ENCODE measurements at places on chromosomes 4 and X.

DNA sequence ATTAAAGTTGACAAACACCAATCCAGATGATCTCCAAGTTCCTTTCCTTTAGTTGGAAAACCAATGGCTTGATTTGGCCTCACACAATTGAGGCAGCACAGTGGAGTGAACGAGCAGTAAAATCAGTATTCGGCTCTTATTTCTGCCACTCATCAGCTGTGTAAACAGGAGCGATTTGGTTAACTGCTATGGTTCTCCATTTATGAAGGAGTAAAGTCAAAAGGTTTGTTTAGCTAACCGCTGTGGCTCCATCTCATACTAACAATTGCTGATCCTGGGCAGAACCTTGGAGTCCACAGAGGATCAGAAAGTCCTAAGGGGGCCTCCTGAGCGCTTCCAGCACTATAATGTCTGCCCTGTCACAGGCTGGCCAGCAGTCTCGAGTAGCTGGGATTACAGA is 54.5 kb upstream of the EXOC1L start:
- DNase-seq: peak; percentile 51

DNA sequence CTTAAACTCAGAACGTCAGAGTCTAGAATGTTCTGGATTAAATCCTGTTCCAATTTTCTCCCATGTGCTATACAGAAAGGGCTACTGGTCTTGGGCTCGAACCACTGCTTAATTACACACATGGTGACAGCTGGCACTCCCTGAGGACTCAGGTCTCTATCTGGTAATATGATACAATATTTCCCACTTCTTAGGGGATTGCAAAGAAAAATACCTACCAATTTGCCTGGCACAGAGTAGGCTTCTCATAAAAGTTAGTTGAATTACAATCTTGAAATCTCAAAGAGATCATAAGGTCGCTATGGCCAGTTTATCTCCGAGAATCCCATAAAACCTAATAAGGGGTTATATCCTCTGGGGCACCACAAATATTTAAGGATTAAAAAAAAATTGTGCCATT is 8.6 kb downstream of the GPM6B start:
- no peak for DNase-seq

- no peak for DNase-seq
These were observed 7.9 kb downstream of the GTPBP6 start for GRCh38 chrX:310621-311155.

DNA sequence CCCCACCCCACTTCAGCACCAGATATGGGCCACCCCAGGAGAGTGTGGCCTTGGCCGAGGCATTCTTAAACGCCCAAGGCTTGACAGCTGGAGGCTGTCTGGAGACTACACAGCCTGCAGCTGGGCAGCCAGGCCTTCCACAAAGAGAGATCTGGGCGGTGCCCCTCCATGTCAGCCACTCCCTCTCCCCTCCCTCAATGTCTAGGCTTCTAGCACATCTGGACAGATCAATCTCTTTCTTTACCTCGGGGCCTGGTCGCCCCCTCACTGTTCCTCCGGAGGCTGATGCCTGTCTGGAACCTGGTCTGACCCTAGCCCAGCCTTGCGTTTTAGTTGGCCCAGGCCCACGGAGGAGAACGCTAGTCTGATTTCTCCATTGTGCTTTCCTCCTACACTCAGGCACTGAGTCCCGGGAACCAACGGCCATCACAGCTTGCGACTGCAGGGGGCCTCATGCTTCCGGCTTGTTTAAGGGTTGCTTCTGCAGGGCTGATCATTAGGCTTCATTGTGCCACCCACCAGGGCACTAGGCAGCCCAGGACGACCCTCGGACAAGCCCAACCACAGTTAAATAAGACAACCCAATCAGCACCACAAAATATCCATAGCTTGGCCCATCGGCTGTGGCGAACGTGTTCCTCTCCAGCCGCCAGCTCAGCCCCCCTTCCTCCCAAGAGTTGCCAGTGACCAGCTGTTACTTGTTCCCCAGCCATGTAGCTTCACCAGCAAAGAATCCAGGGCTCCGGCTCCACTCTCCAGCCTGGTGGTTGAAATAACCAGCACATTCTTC is 200.6 kb downstream of the BCOR start:
- DNase-seq: no peak

DNA sequence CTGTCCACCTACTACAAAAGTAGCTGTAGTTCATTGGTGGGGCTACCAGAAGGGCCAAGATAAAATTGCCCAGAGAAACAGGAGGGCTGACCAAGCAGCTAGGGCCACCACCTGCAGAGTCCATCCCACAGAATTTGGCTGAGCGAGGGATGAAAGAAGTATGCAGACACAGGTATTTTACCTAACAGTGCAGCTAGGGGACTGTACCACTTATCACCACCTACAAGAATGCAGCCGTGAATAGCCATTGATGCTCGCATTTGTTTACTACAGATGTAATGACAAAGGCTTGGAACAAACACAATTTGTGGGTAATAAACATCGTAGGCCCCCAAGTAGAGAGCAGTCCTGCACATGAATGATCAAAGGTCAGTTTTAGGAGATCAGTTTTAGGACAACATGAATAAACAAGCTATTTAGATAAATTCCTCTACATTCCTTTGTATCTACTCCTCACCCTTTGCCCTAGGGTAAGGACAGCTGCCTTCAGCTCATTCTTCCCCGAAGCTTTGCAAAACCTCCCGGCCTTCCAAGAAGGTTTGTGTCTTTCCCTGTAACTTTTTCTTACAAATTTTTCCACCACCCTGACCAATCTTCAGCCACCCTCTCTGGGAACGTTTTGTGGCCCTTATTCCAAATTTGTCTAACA is 49.5 kb downstream of the ZNF718 start:
- no peak for DNase-seq

DNA sequence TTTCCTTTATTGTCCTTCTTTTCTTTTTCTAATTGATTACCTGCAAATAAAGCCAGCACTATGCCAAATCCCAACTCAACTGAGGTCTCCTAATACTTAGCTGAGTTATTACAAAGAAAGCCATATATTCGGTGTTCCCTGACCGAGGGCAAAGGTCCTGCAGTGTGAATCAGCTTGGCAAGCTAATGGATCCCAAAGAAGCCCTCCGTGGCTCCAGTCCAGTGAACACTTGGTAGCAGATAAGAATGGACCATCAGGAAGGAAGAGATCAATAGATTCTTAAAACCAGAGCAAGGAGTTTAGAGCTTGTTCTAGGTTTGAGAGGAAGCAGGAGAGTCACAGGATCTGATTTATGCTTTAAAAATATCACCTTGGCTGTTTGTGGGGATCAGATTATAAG is 8.5 kb downstream of the LDB2 start:
- DNase-seq: no peak

DNA sequence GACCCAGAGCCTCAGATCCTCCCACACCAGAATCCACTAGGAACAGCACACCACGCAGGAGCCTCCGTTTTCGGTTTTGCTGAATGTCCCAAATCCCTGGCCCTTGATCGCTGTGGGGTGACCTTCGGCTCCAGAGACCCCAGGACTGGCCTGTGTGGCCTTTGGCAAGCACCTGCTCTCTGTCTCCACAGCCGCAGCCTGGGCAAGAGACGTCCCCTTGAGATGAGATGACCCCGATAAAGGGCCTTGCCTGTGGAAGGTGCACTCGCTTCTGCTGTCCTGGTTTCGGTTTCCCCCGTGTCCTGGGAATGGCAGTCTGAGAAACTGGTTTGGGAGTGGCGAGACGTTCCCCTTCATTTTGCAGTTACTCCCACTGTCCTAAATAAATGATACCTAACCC is 9.6 kb downstream of the PSAPL1 start:
- no peak for DNase-seq

- no peak for DNase-seq
These were observed 224.9 kb downstream of the KIT start for GRCh38 chr4:54882616-54883015.

- DNase-seq: no peak
These were observed 38.9 kb upstream of the RBPJ start for GRCh38 chr4:26281881-26282280.

GRCh38 chr4:148770377-148770776 is 328.2 kb upstream of the NR3C2 start:
- DNase-seq: no peak

DNA sequence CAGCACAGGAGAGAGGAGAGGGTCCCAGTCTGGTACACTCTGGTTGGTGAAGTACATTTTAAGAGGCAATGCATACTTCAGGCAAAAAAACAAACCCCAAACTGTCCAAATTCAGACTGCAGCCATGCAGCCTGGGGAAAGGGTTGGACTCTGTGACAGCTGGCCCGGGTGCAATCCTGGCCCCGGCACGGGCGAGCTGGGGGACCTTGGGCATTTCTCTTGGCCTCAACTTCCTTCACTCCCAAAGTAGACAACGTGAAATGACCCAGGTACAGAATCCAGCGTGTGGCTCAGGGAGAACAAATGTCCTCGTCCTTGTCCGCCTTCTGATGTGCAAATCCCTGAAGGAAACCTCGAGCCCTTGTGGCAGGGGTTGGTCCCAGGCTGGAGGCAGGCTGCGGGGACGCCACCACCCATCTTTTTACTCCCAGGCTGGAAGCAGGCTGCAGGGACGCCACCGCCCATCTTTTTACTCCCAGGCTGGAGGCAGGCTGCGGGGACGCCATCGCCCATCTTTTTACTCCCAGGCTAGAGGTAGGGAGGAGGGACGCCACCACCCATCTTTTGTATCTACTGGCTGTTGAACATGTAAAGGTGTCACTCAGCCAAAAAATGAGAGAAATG is 62.3 kb downstream of the ACOX3 start:
- DNase-seq: no peak

DNA sequence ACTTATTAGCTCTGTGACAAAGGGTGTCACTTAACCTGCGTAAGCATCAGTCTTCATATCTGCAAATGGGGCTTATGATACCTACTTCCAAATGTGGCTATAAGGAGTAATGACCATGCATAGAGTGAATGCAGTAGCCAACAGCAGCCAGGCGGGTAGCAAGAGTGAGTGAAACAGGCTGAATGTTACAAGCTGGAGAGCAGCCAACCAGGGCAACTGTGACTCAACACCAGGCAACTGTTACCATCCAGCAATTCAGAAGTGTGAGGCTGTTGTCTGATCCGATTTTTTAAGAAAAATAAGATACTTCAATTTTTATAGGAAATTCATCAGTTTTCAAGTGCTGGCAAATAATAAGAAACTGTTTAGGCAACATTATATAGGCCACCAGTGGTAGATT is 270.2 kb upstream of the TAPT1 start:
- no peak for DNase-seq

DNA sequence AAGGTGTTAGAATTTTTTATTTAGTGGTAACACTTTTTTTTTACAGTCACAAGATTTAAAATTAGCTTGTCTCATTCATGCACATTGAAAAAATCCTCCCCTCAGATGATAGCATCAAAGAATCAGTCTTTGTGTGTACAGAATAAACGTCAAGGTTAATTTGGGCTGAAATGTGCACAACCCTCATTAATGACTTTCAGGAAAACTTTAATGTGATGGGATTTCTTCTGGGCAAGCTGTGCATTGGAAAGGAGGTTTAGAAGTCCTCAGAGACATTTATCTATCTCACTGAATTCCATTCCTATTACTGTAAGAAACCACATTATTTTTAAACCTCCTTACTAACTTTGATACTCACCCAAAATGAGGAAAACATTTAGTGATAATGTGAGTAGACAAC is 88.2 kb upstream of the TECRL start:
- no peak for DNase-seq

Data from SHP77 treated with DMSO at 0.1 percent for 48 hours (cell line).